ENCODE measurements at places on chromosomes 5 and 9.

DNA sequence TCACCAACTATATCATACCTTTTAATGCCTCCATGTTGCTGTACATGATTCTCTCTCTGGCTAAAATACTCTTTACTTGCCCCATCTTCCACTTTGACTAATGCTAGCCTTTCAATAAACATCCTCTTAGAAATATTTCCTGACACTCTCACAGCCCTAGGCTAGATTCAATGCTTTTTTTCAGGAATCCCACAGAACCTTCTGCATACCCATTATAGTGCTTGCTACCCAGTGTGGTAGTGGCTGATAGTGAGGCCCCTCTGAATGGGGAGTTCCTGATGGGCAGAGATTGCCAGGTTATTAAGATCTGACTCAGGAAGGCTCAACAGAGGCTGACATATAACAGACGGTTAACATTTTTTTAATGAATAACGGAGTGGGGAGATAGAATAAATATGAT is 11.6 kb downstream of the SSBP2 start:
- DNase-seq = no peak

DNA sequence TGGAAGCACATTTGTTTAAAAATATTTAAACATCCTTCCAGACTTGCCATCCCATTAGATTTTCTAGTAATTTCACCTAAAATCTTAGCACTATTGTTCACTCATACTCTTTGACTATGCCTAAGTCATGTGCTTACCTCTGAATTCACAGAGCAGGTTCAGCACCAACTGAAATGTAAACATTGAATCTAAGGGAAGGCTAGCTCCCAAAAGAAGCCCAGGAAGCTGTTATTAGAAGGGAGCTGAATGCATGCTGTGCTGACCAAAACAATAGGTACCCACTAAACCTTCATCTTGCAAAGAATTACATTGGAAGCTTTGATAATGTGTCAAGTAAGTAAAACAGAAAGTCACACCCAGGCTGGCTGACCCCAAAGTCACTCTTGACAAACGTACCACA is 571.3 kb downstream of the GABRG2 start:
- DNase-seq = no peak

DNA sequence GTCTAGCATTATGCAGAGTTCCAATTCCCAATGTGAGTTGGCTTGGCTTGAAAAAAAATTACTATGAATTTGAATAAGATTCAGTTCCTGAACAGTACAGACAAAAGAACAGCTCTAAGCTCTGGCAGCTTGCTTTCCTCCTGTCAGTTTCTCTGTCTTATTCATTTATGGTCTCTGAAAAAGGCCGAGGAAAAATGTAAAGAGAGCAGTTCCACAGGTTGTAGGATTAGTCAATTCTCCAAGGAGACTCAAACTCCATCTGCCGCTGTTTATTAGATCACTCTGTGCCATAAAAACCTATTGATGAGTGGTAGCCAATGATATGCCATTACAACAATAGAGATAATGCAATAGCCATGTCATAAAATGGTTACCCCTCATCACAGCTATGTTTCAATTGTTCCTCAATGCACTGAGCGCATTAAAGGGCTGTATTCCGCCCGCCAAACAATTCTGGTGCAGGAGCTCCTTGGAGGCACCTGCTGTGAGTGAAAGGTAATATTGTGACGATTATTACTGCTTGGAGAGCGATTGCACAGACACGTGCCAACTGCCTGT is 188.2 kb downstream of the ARRDC3 start:
- DNase-seq = no peak

GRCh38 chr9:113515862-113516261 is 52.3 kb downstream of the RGS3 start:
- no peak for DNase-seq

GRCh38 chr5:169431386-169431785 is 130.4 kb upstream of the SLIT3 start:
- no peak for DNase-seq

- DNase-seq = no peak
These were observed 47.5 kb upstream of the TLE4 start for GRCh38 chr9:79524266-79524665.

GRCh38 chr5:65535529-65535987 is 27.4 kb downstream of the CENPK start:
- no peak for DNase-seq

DNA sequence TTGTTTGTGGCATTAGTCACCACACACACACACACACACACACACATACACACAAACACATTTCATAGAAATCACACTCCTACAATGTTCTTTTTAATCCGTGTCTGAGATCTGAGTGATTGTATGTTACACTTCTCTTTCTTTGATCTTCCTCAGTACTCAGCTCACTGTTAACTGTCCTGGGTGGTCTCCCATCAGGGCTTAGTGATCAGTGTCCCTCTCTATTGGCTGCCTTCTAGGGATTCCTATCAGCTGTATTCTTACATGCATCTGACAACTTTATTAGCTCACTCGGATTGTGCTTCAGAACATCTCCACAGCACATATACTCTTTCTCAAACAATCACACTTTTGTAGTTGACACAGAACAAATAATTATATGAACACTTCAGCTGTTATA is 170.2 kb upstream of the POU5F2 start:
- DNase-seq = no peak

GRCh38 chr5:169423580-169424278 is 122.8 kb upstream of the SLIT3 start:
- DNase-seq = no peak

DNA sequence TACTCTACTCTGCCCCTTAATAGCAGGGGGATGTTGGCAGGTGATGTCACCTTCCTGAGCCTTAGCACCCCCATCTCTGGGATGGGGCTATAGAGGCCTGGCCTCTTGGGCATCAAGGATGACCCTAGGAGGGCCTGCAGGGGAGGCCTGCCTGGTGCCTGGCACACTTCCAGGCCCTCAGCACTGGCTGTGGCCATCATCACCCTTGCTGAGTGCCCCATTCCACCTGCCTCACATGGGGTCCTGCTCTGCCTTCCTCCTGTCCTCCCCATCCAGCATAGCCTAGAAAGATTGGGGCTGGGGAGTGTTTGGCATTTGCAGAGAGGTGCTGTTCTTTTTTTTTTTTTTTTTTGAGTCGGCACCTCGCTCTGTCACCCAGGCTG is 17.7 kb upstream of the PHYHD1 start:
- no peak for DNase-seq

- no peak for DNase-seq
These were observed 16.4 kb upstream of the MATR3 start for GRCh38 chr5:139277171-139277570.

DNA sequence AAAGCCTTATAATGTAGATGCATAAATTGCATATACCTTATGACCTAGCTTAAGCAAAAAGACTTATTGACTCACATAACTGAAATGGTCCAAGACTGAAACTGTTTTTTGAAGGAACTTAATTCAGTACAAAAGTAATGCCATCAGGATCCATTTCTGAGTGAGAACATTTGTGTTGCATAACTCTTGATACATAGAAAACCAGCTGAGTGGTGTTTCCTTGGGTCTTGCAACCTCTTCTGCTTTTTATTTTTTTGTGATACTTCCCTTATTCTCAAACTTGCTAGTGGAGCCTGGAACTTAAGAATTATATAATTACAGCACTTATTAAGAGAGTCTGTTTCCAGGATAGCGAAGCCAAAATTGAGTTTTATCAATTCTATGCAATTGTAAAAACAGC is 272.0 kb downstream of the MAN2A1 start:
- no peak for DNase-seq

DNA sequence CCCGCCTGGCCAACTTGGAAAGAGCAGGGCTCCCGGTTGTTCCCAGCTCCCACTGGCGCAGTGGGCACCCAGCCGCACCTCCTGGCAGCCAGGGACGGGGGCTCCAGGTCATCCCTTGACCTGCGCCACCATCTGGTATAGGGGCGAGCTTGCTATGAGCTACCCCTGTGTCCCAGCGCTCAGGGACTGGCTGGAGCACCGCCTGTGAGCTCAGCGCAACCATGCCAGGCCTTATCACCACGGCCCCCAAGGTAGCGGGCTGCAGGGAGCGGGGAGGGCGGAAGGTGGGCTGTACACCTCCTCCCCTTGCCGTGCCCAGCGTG is 15.4 kb upstream of the RASA1 start:
- DNase-seq = no peak

GRCh38 chr9:76772686-76773445 is 8.6 kb downstream of the PCA3 start:
- no peak for DNase-seq

- no peak for DNase-seq
These were observed 161.0 kb upstream of the ZNF618 start for GRCh38 chr9:113715086-113715485.

DNA sequence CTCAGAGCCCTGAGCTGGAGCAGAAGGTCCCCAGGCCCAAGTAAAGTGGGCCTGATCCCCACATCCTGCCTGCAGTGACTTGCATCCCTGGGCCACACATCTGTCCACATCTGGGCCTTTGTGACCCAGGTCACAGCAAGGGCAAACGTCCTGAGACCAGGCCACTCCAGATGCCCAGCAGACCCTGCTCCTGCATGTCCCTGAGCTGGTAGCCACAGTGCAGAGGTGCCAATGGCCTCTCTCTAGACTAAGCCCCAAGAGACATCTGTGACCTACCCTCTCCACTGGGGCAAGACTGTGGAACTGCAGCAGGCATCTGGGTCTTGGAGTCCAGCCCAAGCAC is 2.5 kb downstream of the FLT4 start:
- no peak for DNase-seq

- DNase-seq = no peak
These were observed 15.2 kb downstream of the TMEM171 start for GRCh38 chr5:73135429-73136054.

DNA sequence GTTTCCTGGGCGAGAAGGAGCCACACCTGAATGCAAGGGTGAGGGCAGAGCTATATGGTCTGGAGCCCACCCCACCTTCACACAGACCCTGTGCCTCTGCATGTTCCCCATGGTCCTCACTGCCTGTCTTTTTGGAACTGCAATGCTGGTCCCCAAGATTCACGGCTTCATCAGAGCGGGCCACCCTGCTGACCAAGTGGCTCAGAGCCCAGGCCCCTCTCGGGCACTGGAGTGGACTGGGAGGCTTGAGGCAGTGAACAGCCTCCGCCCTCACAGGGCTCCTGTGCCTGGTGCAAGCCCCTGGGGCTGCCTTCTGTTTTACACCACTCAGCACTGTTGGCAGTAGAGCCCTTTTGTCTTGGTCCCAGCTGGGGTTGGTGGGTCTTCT is 143.2 kb downstream of the CACNA1B start:
- no peak for DNase-seq

DNA sequence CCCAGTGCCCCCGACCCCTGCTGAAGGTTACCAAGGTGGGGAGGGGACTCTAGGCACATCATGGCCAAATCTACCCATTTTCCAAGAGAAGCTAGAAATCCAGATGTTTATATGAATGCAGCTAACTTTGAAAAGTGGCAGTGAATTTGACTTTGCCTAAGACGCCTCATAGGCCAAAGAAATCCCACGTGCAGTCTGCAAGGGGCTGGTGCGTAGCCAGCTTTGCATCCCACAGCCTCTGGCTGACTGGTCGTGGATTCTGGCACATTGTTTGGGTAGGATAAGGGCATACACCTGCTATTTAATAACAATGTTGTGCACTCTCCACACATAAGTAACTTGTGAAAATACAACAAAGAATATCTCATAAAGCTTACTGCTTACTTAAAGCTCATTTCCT is 3.5 kb upstream of the GADD45G start:
- DNase-seq = no peak

- DNase-seq = no peak
These were observed 99.8 kb downstream of the STRBP start for GRCh38 chr9:123168586-123168985.

- DNase-seq = no peak
These were observed 125.1 kb upstream of the CLINT1 start for GRCh38 chr5:157983906-157984551.

DNA sequence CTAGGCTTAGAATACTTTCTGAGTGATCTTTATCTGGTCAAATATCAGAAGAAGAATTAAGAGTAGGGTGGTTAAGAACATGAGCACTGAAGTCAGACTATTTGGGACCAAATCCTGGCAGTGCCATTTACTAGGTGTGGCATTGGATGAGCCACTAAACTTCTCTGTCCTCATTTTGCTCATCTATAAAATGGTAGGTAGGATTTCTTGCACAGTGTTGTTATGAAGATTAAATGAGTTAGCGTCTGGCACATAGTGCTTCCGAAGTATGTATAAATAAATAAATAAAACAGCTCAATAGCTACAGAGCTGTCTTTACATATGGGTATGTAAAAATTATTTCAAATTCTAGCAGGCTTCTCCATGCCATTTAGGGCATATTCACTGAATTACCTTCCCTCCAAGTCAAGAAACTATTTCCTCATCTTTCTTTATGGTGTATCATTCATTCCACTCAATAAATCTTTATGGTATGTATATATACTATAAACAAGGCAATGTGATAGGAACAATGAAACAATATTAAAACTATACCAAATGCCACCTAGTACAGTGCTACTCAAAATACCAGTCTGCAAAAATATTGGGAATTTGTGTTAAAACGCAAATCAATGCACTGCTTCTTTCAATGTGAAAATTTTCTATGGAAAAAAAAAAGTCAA is 9.8 kb upstream of the PGGT1B start:
- DNase-seq = no peak

- DNase-seq = no peak
These were observed 51.8 kb downstream of the WDR36 start for GRCh38 chr5:111143910-111144309.

- DNase-seq = no peak
These were observed 2.9 kb upstream of the LCP2 start for GRCh38 chr5:170300361-170301013.

GRCh38 chr5:9365512-9365911 is 180.4 kb downstream of the SEMA5A start:
- no peak for DNase-seq

GRCh38 chr5:52627740-52628139 is 160.0 kb upstream of the ITGA1 start:
- DNase-seq = no peak

DNA sequence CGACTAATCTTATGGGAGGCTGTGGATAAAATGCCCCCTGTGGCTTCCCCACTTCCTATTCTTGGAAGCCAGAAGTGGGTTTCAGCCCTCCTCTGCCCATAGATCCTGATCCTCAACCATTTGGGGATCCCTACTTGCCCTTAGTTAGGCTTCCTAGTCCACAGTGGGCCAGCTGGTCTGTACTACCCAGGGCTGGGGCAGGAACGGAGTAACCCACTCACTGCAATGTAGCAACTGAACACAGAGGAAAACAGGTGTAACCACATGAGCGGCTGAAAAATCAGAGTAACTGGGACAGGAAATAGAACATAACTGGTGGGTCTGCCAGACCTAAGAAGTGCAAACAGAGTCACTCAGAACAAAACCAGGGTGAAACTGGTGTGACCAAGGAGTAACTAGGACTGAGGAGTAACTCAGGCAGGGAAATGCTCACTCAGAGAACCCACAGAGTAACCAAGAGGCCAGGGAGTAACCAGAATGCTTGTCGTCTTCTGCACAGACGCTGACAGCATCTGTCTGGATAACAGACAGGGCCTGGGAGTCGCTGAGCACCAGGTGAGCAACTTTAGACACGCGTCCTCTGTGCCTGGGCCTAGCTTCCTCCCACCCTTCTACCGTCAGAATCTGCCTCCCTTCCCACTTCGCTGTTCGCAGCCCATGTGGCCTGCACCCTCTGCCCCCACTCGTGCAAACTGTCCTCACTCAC is 1.0 kb downstream of the AQP3 start:
- peak; percentile 60 for DNase-seq
